ENCODE measurements at places on chromosomes 3 and 15.
A peak's percentile ranks its signal among the peaks of the same experiment; 100 is the strongest.

GRCh38 chr15:25727116-25727515 is 136.0 kb downstream of the ATP10A start:
- DNase-seq = no peak

DNA sequence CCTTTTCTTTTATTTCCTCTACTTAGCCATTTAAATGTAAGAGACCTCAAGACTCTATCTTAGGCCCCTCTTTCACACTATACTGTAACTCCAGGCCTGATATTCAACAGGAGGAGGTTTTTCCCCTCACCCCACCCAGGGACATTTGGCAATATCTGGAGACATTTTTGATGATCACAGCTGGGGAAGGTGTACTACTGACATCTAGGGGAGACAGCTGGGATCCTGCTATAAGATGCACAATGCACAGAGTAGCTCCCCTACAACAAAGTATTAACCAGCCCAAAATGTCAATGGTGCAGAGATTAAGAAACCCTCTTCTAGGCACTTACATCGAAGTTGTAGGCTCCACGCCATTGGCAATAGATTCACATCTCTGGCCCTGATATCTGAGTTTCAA is 517.5 kb upstream of the UBE2E2 start:
- DNase-seq = peak; percentile 4

DNA sequence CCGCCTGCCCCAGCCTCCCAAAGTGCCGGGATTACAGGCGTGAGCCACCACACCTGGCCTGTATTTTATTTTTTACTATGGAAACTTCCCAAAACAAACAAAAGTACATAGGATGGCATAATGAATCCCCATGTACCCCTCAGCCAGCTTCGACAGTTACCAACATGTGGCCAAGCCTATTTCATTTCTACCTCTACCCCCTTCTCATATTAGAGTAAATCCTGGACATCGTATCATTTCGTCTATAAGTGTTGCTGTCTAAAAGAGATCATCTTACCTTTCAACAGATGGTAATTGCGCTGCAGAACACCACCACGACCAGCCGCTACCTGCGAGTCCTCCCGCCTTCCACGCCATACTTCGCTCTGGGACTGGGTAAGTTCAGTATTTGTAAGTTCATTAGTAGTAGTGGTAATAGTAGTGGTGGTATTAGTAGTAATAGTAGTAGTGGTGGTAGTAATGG is 44.9 kb downstream of the DLEC1 start:
- DNase-seq = no peak

DNA sequence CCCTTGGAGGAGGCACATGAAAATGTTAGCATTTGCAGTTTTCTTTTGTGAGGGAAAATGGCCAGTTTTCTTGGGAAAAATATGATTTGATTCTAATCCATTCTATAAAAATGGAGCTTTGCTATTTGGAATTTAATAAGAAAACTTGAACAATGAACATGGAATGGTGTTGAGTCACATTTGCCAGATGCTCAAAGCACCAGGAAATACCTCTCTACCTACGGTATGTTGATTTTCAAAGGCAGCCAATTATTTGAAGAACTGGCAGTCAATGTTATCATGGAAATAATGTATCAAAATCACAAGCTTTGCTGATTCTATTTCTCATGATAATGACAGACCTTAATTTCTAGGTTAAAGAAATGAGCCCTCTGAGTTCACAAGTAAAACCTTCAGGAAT is 14.9 kb downstream of the NME9 start:
- DNase-seq = no peak

- peak; percentile 77 for DNase-seq
These were observed 116.1 kb upstream of the IL12A start for GRCh38 chr3:159872374-159873109.

DNA sequence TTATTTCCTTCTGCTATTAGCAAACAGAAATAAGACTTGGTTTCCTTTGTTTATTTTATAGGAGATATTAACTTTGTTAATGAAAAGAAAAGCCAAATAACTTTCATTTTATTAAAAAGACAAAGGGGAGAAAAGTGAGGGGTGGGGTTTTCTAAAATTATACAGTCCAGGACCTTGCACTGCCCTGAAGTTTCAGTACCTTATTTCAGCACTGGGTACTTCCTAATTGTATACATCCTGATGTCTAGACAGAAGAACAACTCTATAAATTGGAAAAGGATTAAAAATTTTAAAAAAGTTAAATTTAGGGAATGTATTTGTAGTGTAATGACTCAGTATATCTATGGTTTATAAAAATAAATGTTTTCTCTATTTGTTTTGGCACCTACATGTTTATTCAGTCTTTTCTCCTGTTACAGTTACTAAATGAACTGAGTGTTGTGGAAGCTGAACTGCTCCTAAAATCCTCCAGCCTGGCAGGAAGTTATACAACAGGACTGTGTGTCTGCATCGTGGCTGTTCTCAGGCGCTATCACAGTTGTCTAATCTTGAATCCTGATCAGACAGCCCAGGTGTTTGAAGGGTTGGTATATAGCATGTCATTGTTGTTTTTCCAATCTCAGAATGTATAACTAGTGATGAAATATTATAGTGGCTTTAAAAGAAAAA is 27.6 kb upstream of the P2RY13 start:
- DNase-seq = no peak

GRCh38 chr3:89925976-89926375 is 818.6 kb downstream of the EPHA3 start:
- no peak for DNase-seq

DNA sequence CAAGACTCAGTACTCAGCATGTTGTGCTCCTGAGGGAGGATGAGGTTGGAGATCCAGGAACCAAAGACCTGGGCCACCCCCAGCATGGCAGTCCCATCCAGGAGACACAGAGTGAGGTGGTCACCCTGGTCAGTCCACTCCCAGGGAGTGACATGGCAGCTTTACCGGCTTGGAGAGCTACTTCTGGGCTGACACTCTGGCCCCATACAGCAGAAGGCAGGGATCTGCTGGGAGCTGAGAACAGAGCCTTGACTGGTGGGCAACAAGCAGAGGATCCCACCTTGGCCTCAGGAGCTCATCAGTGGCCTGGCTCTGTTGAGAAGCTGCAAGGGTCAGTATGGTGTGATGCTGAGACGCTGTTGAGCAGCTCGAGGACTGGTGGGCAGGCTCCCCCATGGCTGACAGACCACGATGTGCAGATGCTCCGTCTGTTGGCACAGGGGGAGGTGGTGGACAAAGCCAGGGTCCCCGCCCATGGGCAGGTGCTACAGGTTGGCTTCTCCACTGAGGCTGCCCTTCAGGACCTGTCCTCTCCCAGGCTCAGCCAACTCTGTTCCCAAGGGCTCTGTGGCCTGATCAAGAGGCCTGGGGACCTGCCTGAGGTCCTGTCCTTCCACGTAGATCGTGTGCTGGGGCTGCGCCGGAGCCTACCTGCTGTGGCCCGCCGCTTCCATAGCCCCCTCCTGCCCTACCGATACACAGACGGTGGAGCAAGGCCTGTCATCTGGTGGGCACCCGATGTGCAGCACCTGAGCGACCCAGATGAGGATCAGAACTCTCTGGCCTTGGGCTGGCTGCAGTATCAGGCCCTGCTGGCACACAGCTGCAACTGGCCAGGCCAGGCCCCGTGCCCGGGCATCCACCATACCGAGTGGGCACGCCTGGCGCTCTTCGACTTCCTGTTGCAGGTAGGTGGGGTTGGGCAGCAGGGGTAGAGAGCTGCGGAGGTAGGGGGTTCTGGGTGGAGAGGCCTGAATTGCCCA is 53.8 kb downstream of the GASK1A start:
- DNase-seq = no peak

- peak; percentile 76 for DNase-seq
These were observed 9.9 kb downstream of the ALDH1A3 start for GRCh38 chr15:100889385-100890050.

GRCh38 chr3:197186887-197187588 is 111.4 kb downstream of the DLG1 start:
- peak; percentile 17 for DNase-seq

DNA sequence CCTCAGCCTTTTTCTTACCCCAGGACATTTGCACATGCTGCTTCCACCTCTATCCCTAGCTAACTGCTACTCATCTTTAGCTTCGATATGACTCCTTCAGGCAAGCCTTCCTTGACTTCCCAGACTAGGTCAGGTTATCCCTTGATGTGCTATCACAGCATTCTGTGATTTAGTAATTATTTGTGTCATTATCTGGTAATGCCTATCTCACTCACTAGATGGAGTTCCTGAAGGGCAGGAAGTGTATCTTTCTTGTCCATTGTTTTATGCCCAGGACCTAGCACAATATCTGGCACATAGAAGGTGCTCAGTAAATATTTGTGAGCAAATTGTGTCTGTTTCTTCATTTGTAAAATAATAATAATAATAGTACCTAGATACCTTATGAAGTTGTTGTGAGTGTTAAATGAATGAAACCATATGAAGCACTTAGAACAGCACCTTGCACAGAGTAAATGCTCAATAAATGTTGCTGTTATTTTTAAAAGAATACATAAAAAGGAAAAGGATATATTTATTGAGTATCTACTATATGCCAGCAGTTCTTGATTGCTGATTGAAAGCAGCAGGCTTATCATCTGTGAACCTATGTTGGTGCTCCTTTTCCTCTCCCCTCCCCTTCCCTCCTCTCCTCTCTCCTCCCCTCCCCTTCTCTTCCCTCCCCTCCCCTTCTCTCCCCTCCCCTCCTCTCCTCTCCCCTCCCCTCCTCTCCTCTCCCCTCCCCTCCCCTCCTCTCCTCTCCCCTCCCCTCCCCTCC is 31.5 kb downstream of the SQOR start:
- DNase-seq = no peak

GRCh38 chr3:106428565-106428994 is 559.8 kb upstream of the CBLB start:
- peak; percentile 94 for DNase-seq

DNA sequence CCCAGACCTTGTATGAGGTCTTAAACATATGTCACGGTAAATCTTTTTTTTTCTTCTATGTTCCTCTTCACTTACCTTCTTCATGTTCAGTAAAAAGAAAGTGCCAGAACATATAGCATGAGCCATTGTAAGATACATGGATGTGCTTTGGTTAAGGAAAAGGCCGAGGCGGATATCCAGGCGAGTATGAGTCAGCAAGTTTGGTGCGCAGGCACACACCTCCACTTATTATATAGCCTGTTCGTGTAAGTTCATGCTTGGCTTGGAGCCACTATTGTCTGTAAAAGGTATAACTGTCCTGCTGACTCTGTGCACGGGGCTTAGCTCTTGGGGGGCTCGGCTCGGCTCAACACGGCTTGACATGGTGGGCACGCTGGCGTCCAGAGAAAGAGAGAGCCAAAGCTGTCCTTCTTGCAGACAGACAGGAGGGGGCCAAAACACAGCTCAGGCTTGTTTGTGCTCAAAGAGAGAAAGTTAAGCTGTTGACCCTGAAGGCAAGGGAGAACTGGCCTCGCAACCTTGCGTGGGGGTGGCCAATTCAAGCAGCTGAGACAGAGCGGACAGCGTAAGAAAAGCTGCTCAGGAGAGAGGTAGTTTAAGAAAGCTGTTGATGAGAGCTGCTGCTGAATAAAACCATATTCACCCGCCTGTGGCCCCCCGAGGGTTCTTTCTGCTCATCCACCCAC is 251.2 kb downstream of the SLC9A9 start:
- no peak for DNase-seq

DNA sequence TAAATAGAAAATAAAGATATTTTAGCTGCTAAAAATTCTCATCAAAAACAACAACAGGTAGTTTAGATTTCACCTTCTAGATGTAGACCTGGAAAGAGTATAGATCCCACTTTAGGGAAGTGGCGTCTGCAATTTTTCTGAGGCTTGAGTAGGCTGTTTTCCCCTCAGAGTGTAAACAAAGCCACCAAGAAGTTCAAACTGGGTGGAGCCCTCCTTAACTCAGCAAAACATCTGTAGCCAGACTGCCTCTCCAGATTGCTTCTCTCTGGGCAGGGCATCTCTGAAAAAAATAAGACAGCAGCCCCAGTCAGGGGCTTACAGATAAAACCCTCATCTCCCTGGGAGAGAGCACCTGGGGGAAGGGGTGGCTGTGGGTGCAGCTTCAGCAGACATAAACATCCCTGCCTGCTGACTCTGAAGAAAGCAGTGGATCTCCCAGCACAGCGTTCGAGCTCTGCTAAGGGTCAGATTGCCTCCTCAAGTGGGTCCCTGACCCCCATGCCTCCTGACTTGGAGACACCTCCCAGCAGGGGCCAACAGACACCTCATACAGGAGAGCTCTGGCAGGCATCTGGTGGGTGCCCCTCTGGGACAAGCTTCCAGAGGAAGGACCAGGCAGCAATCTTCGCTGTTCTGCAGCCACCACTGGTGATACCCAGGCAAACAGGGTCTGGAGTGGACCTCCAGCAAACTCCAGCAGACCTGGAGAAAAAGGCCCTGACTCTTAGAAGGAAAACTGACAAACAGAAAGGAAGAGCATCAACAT is 259.6 kb downstream of the STXBP5L start:
- DNase-seq = no peak

GRCh38 chr3:107382631-107383030 is 5.4 kb downstream of the CCDC54 start:
- no peak for DNase-seq

- no peak for DNase-seq
These were observed 14.2 kb upstream of the SEMA3B start for GRCh38 chr3:50254577-50255250.

DNA sequence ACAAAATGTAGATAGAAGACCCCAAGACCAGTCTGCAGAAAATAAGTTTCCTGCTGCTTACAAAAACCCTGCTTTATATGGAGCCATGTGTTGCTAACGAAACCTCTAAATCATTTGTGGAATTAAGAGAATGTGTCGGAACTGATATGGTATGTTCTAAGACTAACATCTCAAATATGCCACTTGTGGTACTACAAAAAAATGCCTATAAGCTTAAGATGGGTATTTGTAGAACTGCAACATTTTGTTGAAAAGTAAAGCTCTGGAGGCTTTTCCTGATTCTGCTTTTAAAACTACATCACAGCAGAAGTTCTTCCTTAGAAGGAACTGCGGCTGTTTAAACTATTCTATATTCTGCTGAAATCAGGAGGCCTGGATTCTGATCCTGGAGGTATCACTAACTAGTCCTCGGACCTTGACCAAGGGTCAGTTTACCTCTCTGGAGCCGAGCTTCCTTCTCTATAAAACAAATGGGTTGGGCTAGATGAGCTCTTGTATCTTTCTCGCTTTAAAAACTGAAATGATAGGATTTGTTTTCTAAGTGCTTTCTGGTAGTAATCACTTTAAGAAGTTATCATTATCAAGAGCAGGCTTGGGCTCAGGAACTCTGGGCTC is 74.9 kb downstream of the RAD18 start:
- DNase-seq = no peak

- DNase-seq = no peak
These were observed 914 bp downstream of the ZIC4 start for GRCh38 chr3:147405231-147406027.

DNA sequence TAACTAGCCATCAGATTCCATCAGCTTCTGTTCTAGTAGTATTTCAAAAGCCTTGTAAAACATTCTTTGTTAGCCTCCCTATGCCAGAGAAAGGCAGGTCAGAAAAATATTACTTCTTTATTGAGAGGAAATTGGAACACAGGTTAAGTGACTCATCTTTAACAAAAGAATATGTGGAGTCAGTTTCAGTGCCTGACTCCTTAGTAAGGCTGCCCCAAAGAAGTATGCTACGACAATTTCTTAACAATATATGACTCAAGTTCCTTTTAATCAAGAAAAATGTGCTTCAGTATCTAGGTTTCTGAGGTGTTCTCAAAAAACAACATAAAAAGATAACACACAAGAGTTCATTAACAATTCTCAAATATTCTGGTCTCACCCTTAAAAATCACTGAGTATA is 139.2 kb downstream of the VPS13C start:
- DNase-seq = no peak
